ENCODE measurements at places on chromosomes 2 and 18. TPM values are rescaled to one million over a fixed set of nuclear protein-coding genes. Genes with fewer than 3 reads are reported as not detected.
A peak's percentile ranks its signal among the peaks of the same experiment; 100 is the strongest.

GRCh38 chr2:235727891-235728799 is 234.3 kb downstream of the AGAP1 start:
- H3K27ac ChIP-seq: no peak overlapping the region
- no peaks in the 10 kb centered on the region for H3K36me3 ChIP-seq
- H3K4me3 ChIP-seq: no peak overlapping the region
- DNase-seq: no peak
- H3K27me3 ChIP-seq: no peaks in the 10 kb centered on the region

- no peak overlapping the region for H3K4me3 ChIP-seq
- H3K36me3 ChIP-seq: no peaks in the 10 kb centered on the region
- no peak for DNase-seq
- no peaks in the 10 kb centered on the region for H3K4me1 ChIP-seq
These were observed 54.2 kb downstream of the HK2 start for GRCh38 chr2:74887960-74888700.

- H3K36me3 ChIP-seq: no peaks in the 10 kb centered on the region
- H3K27me3 ChIP-seq: no peaks in the 10 kb centered on the region
- H3K27ac ChIP-seq: peak overlapping the region; percentile 100
- DNase-seq: no peak
- peak overlapping the region; percentile 100 for H3K4me3 ChIP-seq
These were observed 814 bp upstream of the RAB1A start for GRCh38 chr2:65130664-65131175.

- H3K4me1 ChIP-seq: peaks cover 27% of the 10 kb centered on the region
- no peaks in the 10 kb centered on the region for H3K27me3 ChIP-seq
- no peak for DNase-seq
These were observed 80.2 kb downstream of the ASAP2 start for GRCh38 chr2:9286554-9287399.

DNA sequence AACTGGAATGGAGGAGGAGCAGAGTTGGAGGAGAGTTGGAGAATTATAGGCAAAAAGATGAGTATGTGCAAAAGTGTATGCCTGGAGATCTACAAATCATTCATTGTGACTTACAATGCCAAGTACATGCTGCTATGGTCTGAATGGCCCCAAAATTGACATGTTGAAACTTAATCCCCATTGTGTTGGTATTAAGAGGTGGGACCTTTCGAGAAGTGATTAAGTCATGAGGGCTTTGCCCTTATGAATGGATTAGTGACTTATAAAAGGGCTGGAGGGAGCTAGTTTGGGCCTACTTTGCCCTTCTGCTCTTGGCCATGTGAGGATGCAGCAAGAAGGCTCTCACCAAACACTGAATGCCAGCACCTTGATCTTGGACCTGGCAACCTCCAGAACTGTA is 6.3 kb upstream of the RBMS1 start:
- H3K4me1 ChIP-seq: peaks cover 3% of the 10 kb centered on the region
- H3K4me3 ChIP-seq: no peak overlapping the region
- H3K27ac ChIP-seq: no peak overlapping the region
- no peak for DNase-seq

- no peaks in the 10 kb centered on the region for H3K36me3 ChIP-seq
- no peak overlapping the region for H3K4me3 ChIP-seq
- no peak overlapping the region for H3K27ac ChIP-seq
- peaks cover 24% of the 10 kb centered on the region for H3K4me1 ChIP-seq
These were observed 2.8 kb downstream of the IHH start for GRCh38 chr2:219057709-219058540.

GRCh38 chr18:62023536-62023935 is 130.7 kb upstream of the RNF152 start:
- H3K4me1 ChIP-seq: no peaks in the 10 kb centered on the region
- H3K27me3 ChIP-seq: no peaks in the 10 kb centered on the region
- no peaks in the 10 kb centered on the region for H3K36me3 ChIP-seq
- no peak for DNase-seq

DNA sequence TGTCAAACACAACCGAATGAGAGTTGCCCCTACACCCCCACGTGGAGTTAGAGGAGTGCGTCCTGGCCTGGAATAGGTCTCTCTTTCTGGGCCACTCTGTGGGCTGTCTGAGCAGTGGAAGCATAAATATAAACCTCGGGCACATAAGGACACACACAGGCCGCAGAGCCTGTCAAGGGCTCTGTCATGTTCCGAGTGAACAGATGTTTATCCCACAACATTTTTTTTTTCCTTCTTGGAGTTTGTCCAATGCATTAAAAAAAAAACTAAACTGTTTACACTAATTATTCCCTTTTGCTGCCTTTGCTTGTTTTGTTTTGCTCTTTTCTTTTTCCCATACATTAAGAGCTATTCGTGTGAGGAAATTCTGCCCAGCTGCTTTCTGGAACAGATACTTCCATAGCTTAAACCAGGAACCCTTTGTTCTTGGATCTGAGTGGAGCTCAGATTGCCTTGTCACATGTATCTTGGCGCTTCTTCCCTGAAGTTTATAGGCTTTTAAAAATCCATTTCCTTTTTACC is 228.3 kb upstream of the FOSL2 start:
- H3K27me3 ChIP-seq: no peaks in the 10 kb centered on the region
- DNase-seq: peak; percentile 68

Gene ACTR2
- 35.8 TPM for total RNA-seq
